ENCODE measurements at places on chromosomes 5 and 9.

DNA sequence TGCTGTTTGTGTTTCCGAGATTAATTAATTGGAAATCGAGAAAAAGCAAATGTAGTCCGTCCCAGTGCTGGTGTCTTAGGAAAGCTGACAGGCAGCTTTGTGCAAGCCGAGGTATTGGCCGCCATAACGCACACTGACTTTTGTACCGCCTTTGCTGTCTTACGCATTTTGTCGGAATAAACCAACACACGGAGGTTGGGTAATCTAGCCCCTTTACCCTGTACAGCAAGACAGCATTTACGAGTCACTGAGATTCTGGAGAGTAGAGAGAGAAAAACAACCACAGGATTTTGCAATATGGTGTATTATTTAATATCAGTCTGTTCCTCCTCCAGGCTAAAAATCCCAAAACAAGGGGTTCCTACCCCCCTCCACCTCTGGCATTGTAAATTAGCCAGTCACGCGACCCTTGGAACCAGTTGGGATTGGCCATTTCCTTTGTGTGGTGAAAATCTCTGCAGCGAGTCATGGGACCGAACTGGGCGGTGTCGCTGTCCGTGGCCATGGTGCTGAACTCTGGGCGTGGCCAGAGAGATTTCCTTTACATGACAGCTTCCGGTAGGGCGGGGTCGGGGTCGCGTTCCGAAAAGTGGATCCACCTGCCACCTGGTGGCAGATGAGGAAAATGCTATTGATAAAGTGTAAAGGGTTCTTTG is 10.3 kb upstream of the PCDHB1 start:
- H3K36me3 ChIP-seq = no peaks in the 10 kb centered on the region
- H3K4me3 ChIP-seq = no peak overlapping the region
- H3K27ac ChIP-seq = no peak overlapping the region
- peaks cover 31% of the 10 kb centered on the region for H3K27me3 ChIP-seq
- H3K4me1 ChIP-seq = no peaks in the 10 kb centered on the region
- peak; percentile 98 for DNase-seq

GRCh38 chr5:107806705-107807104 is 136.0 kb upstream of the EFNA5 start:
- no peaks in the 10 kb centered on the region for H3K4me1 ChIP-seq
- H3K4me3 ChIP-seq = no peak overlapping the region
- DNase-seq = peak; percentile 88
- H3K36me3 ChIP-seq = no peaks in the 10 kb centered on the region
- no peaks in the 10 kb centered on the region for H3K27me3 ChIP-seq

- H3K4me3 ChIP-seq = no peak overlapping the region
- DNase-seq = no peak
- no peaks in the 10 kb centered on the region for H3K36me3 ChIP-seq
Measured at GRCh38 chr5:93993161-93993560, 251.8 kb upstream of the POU5F2 start.

GRCh38 chr5:61275841-61276240 is 56.2 kb upstream of the ZSWIM6 start:
- H3K27ac ChIP-seq = peak overlapping the region; percentile 71
- no peaks in the 10 kb centered on the region for H3K36me3 ChIP-seq
- no peaks in the 10 kb centered on the region for H3K27me3 ChIP-seq

DNA sequence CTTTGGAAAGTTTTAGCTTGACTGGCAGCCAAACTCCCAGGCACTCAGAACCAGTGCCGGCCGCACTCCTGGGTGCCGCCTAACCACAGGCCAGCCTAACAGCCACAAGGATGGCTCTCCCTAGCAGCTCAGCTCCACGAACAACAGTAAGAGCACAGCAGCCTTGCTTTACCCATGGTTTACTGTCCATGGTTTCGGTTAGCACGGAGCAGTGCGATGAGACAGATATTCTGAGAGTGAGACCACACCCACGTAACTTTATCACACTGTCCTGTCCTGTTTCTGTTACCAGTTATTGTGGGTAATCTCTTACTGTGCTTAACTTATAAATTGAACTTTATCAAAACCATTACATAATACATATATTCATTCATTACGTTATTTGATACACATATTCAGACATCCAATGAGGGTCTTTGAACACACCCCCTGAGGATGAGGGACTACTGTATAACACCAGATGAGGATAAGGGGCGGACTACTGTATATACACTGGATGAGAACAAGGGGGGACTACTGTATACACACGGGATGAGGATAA is 12.4 kb downstream of the CLPTM1L start:
- no peaks in the 10 kb centered on the region for H3K27me3 ChIP-seq
- no peak overlapping the region for H3K4me3 ChIP-seq
- peak; percentile 7 for DNase-seq
- H3K27ac ChIP-seq = no peak overlapping the region

GRCh38 chr9:125574126-125574877 is 132.7 kb downstream of the MAPKAP1 start:
- no peak overlapping the region for H3K4me3 ChIP-seq
- no peaks in the 10 kb centered on the region for H3K4me1 ChIP-seq
- H3K36me3 ChIP-seq = peaks cover 5% of the 10 kb centered on the region
- no peak for DNase-seq

GRCh38 chr5:116453988-116454411 is 120.6 kb downstream of the SEMA6A start:
- DNase-seq = no peak
- H3K4me3 ChIP-seq = no peak overlapping the region
- no peaks in the 10 kb centered on the region for H3K4me1 ChIP-seq
- H3K36me3 ChIP-seq = no peaks in the 10 kb centered on the region
- H3K27ac ChIP-seq = no peak overlapping the region

DNA sequence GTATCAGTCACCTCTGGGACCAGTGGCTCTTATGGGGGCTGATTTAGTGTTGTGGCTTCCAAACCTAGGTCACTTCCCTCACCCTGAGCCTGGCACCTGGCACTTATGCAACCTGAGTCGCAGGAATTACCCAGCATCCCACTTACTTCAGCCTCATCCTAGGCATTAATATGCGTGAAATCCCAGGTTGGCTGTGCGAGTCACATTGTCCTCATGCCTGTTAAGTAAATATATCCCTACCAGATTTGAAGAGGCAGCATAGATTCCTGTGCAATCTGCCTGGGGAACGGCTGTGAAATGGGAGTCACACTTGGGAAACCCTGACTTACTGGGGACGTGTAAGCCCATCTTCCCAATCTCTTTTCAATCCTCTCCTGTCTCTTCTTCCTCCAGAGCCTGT is 42.7 kb upstream of the AKNA start:
- H3K36me3 ChIP-seq = no peaks in the 10 kb centered on the region
- no peak for DNase-seq
- H3K27me3 ChIP-seq = no peaks in the 10 kb centered on the region
- no peak overlapping the region for H3K4me3 ChIP-seq
- H3K27ac ChIP-seq = no peak overlapping the region

GRCh38 chr5:16654647-16655334 is 38.0 kb upstream of the RETREG1 start:
- peaks cover 18% of the 10 kb centered on the region for H3K4me1 ChIP-seq
- no peak for DNase-seq
- H3K36me3 ChIP-seq = peaks cover 5% of the 10 kb centered on the region
- peak overlapping the region; percentile 11 for H3K27ac ChIP-seq
- H3K4me3 ChIP-seq = no peak overlapping the region

DNA sequence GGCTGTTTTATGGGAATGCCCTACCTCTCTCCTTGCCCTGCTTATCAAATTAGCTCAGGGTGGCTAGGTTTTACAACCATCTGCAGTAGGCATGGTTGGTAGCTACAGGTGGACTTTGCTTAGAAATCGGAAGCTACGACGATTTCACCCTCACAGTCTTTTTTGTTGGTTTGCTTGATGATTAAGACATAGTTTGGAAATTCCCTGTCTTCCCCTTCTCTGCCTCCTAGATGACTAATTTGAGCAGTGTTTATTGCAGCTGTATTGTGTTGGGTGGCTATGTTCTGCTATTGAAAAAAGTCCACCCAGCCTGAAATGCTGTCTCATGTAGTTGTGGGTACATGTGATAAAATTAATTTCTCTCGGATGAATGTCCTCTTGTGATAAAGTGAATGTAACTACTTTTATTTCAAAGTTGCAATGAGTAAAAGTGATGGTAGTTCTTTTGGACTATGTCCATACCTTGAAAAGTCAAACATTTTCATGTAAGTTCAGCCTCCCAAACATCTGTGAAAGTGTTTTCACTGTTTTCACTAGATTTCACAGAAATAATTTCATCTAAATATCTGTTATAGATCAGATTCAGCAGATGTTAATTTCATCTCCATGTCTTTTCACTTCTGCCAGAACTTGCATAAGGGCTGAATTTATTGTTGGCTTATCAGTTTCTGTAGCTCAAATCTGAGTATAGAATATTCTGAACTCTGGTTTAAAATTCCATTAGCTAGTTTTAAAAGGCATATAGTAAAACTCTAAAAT is 37.3 kb upstream of the FYB1 start:
- peak overlapping the region; percentile 57 for H3K4me3 ChIP-seq
- no peaks in the 10 kb centered on the region for H3K27me3 ChIP-seq
- peaks cover 23% of the 10 kb centered on the region for H3K4me1 ChIP-seq
- H3K27ac ChIP-seq = peak overlapping the region; percentile 90

DNA sequence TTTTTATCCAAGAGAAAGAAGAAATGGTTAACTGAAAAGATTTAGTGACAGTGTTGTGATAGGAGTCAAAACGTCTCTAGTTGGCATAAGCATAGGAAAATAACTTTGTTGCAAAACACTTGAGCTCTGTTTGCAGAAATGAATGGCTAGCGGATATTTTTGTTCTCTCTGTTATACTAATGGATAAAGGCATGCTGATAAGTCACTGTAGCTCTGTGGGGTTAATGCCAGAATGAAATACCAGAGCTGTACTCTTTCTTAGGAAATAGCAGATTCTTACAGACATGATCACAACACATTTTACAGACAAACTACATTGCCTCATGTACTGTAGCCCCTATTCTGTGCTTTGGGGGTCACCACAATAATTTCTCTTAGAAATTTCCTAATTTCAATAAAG is 202.8 kb downstream of the DMRTA1 start:
- no peak overlapping the region for H3K27ac ChIP-seq
- no peaks in the 10 kb centered on the region for H3K4me1 ChIP-seq
- H3K36me3 ChIP-seq = no peaks in the 10 kb centered on the region
- H3K27me3 ChIP-seq = no peaks in the 10 kb centered on the region

DNA sequence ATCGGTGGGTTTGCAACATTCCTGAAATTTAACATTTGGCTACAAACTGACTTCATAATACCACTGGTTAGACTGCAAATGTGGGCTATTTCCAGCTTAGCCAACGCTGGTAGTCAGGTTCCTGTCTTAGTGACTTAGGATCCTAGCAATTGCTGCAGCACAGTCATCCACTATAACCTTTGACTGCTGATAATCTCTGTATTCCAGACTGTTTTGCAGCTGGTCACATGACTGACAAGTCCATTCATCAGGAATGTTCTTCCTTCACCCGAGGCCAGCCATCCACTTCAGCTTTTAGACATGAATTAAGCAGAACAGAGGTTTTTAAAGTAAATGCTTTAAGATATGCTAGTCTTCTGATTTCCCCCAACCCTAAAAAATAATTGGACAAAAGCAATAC is 425.9 kb upstream of the MPDZ start:
- H3K27me3 ChIP-seq = no peaks in the 10 kb centered on the region
- DNase-seq = no peak
- no peaks in the 10 kb centered on the region for H3K36me3 ChIP-seq
- H3K4me1 ChIP-seq = peaks cover 5% of the 10 kb centered on the region
- H3K4me3 ChIP-seq = no peak overlapping the region

All from MCF 10A (cell line).